ENCODE measurements at places on chromosomes 16 and 17. TPM values are rescaled to one million over a fixed set of nuclear protein-coding genes. Genes with fewer than 3 reads are reported as not detected.

The MRTFB gene
- total RNA-seq = 3.6 TPM

The CIITA gene
- under 0.01 TPM for total RNA-seq

The ZFHX3 gene
- 2.8 TPM for total RNA-seq

The DCAF7 gene
- total RNA-seq = 26.3 TPM

The TNK1 gene
- not detected for total RNA-seq
